Pancreas (tissue), 10 donors: ENCODE measurements at places on chromosomes 7 and 10. TPM values are rescaled to one million over a fixed set of nuclear protein-coding genes. Genes with fewer than 3 reads are reported as not detected.

- no peak for DNase-seq
- no peaks in the 10 kb centered on the region for H3K27me3 ChIP-seq
- H3K4me1 ChIP-seq, result no peaks in the 10 kb centered on the region
- H3K4me3 ChIP-seq, result no peak overlapping the region
- H3K27ac ChIP-seq, result no peak overlapping the region
- no peaks in the 10 kb centered on the region for H3K36me3 ChIP-seq
Measured at GRCh38 chr7:136339464-136339863, 362.3 kb upstream of the MTPN start.

DNA sequence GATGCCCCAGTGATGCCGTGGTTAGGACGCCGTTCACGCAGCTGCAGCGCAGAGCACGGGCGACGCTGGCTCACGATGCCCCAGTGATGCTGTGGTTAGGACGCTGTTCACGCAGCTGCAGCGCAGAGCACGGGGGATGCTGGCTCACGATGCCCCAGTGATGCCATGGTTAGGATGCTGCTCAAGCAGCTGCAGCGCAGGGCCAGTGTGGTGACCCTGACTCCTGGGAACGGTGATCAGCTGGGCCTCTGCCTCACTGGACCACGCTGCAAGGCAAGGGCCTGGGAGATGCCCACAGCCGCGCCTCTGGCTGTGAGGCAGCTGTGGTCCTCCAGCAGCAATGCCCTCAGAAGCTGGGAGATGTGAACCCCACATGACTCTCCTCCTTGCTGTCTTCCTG, 280.6 kb downstream of the DNAJB6 start:
- H3K27ac ChIP-seq, result no peak overlapping the region
- H3K4me3 ChIP-seq, result no peak overlapping the region
- no peaks in the 10 kb centered on the region for H3K27me3 ChIP-seq
- DNase-seq, result no peak
- H3K4me1 ChIP-seq, result no peaks in the 10 kb centered on the region

DNA sequence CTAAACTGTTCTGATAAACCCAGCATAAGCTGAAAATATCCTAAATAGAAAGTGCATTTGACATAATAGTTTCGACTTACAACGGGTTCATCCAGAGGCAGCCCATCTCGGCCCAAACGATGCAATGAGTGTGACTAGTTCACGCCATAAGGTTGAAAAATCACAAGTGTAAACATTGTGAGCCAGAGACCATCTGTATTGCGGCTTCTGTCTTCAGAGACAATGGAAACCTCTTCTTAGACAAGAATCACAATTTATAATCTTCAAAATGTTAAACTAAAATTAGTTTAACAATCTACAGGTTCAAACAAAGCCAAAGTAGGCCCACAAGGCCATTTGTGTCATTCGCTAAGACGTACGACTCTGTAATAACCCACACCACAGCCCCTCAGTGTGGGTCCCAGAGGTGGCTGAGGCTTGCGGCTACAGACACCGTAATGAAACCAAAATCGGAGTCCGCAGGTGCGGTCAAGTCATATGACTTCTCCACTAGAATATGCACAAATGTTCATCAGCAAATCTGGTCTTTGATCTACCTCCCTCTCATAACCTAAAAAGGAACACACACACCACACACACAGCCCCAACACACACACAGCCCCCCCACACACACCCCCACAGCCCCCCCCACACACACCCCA, 81.8 kb downstream of the DIP2C start:
- no peak overlapping the region for H3K27ac ChIP-seq
- DNase-seq, result no peak
- H3K4me3 ChIP-seq, result no peak overlapping the region
- H3K36me3 ChIP-seq, result no peaks in the 10 kb centered on the region
- H3K27me3 ChIP-seq, result no peaks in the 10 kb centered on the region

GRCh38 chr10:132642732-132643008, 105.1 kb downstream of the INPP5A start:
- no peaks in the 10 kb centered on the region for H3K27me3 ChIP-seq
- no peak overlapping the region for H3K27ac ChIP-seq
- H3K4me3 ChIP-seq, result no peak overlapping the region
- H3K4me1 ChIP-seq, result peaks cover 1% of the 10 kb centered on the region
- no peak for DNase-seq
- H3K36me3 ChIP-seq, result no peaks in the 10 kb centered on the region

The MRPS24 gene
- polyA plus RNA-seq, result 77.0 TPM
